ENCODE measurements at places on chromosomes 2 and 18.
A peak's percentile ranks its signal among the peaks of the same experiment; 100 is the strongest.

GRCh38 chr2:26585100-26585499 lies 56.1 kb downstream of the CIB4 start:
- DNase-seq: no peak

DNA sequence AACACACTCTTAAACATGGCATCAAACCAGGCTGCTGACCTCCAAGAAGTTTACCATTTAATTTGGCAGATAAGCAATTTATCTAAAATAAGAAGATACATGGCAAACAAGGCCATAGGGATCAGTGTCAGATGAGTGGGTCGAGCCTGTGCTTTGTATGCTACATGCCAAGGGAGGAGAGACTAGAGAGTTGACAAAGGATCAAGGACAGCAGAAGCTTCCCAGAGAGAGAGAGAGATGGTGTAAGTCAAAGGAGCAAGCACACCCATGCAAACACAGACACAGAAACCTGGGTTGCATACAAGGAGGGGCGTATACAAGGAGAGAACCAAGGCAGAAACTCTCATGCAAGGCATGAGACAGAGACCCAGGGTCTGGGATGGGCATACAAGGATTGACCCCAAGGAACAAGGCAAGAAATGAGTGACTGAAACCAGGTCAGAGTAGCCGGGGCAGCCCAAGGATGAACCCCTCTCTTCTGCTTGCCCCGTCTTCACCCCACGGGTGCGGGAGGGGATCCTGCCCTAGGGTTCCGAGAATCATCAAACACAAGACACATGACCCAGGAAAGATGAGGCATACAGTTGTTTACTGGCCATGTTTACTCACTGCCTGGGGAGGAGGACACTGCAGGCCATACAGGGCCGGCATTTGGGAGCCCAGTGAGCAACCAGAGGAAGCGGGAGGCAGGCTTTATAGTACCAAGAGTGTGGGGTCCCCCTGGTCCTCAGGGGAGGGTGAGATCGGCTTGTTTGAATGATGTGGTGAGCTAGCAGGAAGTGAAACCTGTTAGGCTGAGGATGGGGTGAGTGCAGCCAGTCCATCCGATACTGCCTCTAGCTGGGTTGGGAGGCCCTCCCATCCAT lies 529.2 kb upstream of the ID2 start:
- no peak for DNase-seq

- peak; percentile 66 for DNase-seq
Observed at GRCh38 chr2:176187899-176188773, at the start of gene HOXD1. HOXD1 (plus strand) TSS chr2:176188668; CDS start chr2:176188802, 134 bp downstream.

GRCh38 chr2:240359695-240360094 lies 75.8 kb upstream of the GPC1 start:
- no peak for DNase-seq

DNA sequence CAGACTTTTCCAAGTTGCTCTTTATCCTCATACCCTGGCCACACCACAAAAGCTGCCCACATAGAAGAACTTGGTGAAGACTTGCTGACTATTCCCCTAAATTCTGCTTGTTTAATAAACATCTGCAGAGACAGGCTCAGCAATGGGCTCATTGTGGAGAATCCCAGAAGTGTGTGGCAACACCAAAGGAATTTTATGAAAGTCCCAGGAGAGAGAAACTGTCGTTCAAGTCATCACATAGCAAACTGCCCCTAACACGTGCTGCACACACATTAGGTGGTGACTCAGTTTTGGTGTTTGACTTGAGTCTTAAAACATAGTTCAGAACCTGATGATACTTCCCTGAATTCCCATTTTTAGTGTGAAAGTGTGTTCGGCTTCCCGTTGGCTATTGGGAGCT lies 38.6 kb downstream of the CYP1B1 start:
- no peak for DNase-seq

- DNase-seq: no peak
Observed at GRCh38 chr2:237218756-237219155, 133.1 kb downstream of the COPS8 start.

DNA sequence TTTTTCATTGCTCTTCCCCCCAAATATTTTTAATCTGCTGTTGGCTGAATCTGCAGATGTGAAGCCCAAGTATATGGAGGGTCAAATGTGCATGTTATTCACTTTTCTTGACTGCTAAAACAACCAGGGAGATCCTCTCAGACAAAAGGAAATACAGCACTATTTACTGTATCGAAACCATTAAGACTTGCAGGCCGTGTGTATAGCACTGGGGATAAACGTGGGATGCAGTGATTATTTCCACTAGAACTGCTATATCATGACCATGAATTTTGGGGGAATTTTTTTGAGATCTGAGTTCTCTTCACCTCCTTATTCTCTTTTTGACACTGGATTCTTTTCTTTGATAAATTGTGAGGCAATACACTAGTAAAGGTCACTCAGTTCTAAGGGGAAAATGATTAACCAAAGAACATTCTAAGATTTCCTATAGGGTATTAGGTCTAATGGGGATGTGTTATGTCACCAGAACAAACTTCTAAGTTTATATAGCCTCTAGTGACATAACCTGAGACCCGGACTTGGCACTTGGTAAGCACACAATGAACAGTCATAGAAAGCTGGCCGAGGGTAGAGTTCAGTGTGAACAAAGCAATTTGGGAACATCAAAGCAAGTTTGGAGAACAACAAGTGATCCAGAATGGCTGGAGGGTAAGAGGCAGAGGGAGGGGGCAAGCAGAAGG lies 14.9 kb upstream of the UGT1A1 start:
- DNase-seq: no peak

DNA sequence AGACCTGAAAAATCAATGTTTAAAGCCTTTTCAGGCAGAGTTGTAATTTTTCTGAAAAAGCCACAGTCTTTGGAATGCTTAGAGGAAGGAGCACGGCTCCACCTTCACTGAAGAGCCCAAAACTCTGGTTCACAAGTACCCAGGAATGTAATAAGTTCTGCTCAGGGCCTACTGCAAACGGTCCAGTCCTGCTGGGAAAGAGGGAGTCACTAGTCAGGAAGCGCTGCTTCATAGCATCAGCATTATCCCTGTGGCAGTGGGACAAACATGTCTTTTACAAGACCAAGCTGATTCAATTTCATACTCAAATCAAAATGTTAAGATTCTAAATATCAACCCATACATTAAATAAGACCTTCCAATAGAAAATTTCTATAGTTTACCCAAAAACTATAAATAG lies 152.9 kb upstream of the PGAP1 start:
- DNase-seq: no peak

DNA sequence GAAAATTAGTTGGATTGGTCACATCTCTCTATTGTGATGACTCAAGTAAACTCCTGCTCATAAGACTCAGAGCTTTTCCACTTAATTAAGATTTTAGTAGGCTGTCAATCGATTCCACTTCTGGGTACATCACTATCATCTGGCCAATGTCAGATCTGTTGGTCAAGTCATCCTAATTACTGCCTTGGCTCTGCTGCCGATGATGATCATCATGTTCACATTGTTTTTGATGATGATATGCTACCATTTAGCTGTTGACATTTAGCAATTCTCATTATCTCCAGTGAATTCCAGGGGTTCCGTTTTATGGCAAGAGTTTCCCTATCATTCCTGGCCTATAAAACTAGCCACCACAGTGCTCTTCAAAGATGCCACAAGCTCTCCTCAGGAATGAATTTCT lies 253.4 kb downstream of the IKZF2 start:
- DNase-seq: no peak

DNA sequence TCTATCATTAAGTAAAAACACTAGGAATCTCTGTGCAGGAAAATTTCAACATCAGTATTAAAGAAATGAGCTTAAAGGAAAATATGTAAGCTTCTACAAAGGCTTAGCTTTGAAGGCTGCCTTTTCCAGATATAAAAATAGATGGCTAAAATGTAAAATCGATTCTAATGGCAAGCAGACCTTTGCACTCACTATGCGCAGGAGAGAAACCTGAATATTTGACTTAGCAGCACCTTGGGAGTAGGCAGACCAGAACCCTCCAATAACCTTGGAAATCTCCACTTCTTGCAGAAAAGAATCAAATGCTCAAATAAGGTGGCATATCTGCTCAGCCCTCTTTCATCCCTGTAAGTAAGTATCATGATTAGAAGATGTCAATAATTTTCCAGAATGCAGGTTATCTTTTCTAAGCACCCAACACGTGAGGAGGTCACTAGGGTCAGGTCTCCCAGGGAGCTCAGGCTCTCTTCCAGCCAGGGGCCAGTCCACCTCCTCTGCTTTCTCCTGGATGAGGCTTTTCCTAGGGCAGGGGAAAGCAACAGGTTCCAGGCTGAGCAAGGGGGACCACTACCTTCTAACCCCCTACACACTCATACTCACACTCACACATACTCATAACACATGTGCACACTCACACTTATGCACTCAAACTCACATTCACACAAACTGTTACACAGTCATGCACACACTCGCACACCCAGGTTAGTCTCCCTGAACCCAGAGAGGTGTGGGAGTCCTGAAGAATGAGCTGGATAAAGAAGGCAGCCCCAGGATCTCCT lies 3.8 kb downstream of the PIEZO2 start:
- no peak for DNase-seq

- no peak for DNase-seq
Observed at GRCh38 chr2:18349421-18349820, 211.0 kb downstream of the RDH14 start.

DNA sequence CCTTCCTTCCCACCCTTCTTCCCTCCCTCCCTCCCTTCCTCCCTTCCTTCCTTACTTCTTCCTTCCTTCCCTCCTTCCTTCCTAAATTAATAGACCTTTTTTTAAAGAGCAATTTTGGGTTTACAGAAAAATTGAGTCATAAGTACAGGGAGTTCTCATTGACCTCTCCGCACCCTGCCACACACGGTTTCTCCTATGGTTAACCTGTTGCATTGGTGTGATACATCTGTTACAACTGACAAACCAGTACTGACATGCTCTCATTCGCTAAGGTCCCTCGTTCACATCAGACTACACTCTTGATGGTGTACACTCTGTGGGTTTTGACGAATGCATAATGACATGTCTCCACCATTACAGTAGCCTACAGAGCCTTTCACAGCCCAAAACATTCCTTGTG lies 11.6 kb upstream of the SDC1 start:
- no peak for DNase-seq

DNA sequence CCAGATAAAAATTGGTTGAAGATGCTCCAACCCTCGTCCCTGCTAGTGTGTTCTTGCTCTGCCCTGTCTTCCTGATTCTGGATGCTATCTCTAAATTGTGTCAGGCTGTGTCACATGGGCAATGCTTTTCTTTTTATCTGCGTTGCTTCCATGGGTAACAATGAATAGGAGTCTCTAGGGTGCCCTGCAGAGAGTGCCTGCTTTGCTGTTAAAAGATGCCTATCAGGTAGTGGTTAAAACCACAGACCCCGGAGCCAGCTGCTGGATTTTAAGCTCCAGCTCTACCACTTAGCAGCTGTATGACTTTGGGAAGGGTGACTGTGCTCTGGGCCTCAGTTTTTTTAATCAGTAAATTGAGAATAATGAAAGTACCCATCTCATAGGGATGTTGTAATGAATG lies 340.3 kb downstream of the PLCL1 start:
- DNase-seq: no peak

- DNase-seq: no peak
Observed at GRCh38 chr2:151665959-151666358, 68.3 kb downstream of the NEB start.

Data from D341Med (cell line).